Dermis blood vessel endothelial cell (primary cell): ENCODE measurements at places on chromosomes 5 and 9.

GRCh38 chr5:36598045-36598444 lies 8.4 kb upstream of the SLC1A3 start:
- no peak for DNase-seq

- DNase-seq, result no peak
Measured at GRCh38 chr5:142307146-142307890, 17.5 kb downstream of the SPRY4 start.

DNA sequence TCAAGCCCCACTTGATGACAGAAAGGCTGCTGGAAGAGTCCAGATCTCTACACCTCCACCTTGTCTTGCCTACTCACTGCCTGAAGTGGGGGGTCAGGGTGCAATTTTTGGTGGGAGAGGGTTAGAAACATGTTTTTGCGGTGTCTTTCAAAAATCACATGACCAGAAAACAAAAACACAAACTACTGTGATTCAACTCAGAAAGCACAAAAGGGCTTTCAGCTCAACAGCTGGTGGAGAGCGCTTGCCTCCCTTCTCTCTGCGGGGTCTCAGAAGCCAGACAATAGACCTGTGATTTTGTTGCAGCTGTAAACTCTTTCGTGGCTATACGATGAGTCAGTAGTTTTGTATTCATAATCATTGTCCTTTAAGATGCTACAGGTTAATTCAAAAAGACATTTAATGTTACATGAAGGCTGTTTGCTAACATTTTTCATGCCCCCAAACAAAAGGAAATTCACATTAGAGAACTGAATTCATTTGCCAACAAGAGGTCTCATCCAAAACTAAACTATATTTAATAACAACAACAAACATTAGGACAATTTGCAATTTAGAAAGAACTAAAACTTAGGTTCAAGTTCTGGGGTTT lies 172.6 kb upstream of the RAI14 start:
- peak; percentile 38 for DNase-seq

DNA sequence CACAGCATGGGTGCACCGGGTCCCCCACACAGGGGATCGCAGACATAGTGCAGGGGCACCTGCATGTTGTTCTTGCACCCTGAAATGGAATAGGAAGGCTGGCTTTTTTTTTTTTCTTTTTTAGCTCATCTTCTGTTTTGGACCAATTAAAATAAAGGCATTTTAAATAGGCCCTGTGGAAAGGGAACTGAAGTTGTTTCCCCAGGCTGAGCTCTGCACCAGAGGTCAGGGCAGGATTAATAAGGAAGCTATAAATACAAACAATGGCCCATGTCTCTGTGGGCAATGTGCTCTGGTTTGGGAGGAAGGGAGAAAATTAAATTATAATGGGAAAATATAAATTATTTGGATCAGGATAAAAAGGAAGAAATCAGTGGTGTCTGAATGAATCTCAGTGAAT lies 21.2 kb upstream of the KCNMB1 start:
- no peak for DNase-seq

- DNase-seq, result no peak
Measured at GRCh38 chr5:174247301-174247700, 201.8 kb downstream of the NSG2 start.

DNA sequence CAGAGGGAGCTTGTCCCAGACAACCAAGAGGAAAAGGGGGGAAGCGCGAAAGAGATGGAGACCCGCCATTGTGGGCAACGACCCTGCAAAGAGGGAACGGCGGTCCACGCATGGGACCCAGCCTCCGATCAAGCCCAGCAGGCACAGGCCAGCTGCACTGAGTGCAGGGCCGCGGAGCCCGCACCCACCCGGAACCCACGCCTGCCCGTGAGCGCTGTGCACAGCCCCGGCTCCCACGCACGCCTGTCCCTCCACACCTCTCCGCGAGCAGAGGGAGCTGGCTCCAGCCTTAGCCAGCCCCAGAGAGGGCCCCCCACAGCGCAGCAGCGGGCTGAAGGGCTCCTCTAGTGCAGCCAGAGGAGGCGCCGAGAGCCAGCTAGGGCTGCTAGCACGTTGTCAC lies 416.5 kb downstream of the DMRTA1 start:
- DNase-seq, result no peak

DNA sequence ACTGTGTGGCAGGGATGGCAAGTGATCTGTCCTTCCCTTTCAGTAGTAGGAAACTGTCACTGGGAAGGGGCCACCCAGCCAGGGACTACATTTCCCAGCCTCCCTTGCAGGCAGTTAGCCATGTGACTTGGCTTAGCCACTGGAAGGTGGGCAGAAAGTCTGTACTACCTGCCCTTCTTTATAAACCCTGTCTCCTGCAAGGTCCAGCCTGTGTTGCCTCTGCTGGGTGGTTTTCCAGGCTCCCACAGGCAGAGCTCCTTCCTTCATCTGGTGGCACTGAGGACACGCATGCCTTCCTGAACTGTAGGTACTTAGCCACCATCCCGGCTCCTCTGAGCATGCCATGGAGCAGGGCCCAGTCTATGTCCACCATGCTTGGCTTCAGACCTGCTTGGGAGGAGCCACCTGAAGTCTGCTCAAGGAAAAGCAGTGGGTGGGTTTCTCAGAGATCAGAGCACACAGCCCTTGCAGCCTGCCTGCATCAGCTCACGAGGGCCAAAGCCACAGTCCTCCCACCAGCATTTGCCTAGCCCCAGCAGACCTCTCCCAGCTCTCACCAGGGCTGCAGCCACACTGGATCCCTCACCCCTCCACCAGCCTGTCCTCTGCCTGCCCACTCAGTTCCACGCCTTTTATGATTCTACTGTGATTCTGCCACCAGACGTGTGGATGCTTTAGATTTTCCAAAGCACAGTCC lies 16.7 kb upstream of the SLC25A51 start:
- no peak for DNase-seq

DNA sequence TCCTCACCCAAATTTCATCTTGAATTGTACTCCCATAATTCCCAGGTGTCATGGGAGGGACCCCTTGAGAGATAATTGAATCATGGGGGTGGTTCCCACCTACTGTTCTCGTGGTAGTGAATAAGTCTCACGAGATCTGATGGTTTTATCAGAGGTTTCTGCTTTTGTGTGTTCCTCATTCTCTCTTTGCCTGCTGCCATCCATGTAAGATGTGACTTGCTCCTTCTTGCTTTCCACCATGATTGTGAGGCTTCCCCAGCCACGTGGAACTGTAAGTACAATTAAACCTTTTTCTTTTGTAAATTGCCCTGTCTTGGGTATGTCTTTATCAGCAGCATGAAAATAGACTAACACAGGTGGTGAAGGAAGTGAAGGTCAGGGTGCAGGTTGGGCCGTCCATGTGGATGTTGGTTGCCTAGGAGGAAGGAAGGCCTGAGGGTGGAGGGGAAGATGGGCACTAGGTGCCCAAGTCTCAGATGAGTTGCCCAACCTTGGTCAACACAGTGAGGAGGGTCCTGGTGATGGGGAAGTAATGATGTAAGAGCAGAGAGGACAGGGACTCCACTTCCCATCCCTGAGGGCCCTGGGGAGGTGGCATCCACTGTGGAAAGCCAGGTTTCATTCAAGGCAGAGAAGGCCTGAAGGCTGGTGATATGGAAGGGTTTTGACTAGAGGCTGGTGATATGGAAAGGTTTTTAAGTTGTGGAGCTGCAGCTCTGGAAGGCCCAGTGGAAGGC lies 92.6 kb downstream of the HSPA4 start:
- no peak for DNase-seq

GRCh38 chr9:124834591-124834990 lies 18.7 kb upstream of the WDR38 start:
- no peak for DNase-seq

- no peak for DNase-seq
Measured at GRCh38 chr5:43413966-43414365, 1.8 kb upstream of the CCL28 start.
